ENCODE measurements at places on chromosomes 4 and X. TPM values are rescaled to one million over a fixed set of nuclear protein-coding genes. Genes with fewer than 3 reads are reported as not detected.

GUCY1A1 gene
- 0.27 TPM for total RNA-seq

MSX1 gene
- total RNA-seq, result 3.5 TPM

ADGRL3 gene
- 4.3 TPM for total RNA-seq

MORC4 gene
- 13.6 TPM for total RNA-seq

WDR17 gene
- total RNA-seq, result under 0.01 TPM
